NCI-H1417 treated with DMSO at 0.1 percent for 48 hours (cell line): ENCODE measurements at places on chromosomes 2 and 18.

GRCh38 chr2:37827911-37828511, 97.1 kb upstream of the RMDN2 start:
- no peak for DNase-seq

DNA sequence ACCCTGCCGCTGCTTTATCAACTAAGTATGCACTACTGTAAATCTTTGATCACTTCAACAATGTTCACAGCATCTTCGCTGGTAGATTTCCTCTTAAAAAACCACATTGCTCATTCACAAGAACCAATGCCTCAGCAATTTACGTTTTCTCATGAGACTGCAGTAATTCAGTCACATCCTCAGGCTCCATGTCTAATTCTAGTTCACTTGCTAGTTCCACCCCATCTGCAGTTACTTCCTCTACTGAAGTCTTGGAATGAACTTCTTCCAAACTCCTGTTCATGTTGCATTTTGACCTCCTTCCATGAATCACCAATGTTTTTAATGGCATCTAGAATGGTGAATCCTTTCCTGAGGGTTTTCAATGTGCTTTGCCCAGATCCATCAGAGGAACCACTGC, 35.8 kb downstream of the PRELID3A start:
- DNase-seq, result no peak

DNA sequence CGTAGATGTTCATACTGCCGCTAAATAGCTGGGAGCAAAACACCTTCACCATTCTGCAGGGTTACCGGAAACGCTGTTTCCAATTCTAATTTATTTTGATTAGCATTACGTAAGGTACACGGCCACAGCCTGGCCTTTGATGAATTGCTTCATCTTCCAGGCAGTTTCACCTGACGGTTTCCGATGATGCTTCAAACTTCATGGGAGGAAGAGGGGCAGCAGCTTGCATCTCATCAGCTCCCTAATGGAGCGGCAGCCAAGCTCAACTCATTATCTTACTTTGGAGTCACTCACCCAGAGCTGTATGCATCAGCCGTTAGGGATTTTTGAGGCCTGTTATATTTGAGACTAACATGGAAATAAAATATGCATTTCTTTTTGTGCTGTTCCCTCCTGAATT, 54.8 kb downstream of the TMEM18 start:
- DNase-seq, result no peak

DNA sequence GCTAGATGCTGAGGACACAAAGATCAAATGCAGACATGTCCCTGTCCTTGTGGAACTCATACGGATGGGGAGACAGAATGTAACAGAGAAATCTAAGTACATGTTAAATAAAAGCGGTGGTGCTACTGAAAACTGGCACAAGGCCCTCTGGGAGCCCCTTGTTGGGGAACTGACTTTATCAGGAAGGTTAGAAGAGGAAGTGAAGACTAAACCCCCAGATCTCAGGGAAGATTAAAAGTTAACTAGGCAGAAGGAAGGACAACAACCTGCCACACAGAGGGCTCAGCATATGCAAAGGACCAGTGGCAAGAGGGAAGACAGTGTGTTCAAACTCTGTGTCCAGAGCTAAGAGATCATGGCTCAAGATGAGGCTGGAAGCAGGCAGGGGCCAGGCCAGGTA, 4.8 kb downstream of the CACNB4 start:
- DNase-seq, result no peak

DNA sequence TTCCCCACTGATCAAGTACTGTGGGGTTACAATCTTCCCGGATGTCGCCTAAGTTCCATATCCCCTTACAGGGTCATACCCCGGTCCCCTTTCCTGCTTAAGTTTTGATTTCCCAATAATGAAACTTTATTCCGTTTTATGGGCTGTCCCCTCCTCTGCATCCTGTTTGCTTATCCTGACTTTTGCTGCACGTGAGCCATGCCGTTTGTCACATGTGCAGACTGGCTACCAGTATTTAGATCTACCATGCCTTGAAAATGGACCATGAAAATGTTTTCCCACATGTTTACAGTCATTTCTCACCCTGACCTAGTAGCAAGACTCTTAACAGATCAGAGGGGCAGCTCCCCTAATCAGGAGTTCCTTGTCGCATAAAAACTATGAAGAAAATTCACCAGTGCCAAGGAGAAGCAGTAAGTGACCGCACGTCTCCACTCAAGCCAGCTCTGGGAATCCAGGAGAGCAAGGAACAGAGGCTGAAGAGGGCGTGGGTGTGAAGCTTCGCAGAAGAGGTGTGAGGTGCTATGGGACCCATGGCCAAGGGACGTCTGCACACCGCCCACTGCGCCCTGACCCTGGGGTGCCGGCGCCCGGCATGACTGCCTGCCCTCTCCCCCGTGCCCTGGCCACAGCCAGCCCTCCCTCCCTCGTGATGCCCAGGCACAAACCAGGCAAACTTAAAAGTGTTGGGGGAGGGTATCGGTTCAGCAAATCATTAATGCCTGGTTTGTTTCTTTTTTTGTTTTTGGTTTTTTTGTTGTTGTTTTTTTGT, 440.8 kb upstream of the SALL3 start:
- no peak for DNase-seq
